ENCODE measurements at places on chromosomes 3 and 15.

GRCh38 chr15:30038667-30039523 is 43.9 kb upstream of the GOLGA8J start:
- no peak for DNase-seq

DNA sequence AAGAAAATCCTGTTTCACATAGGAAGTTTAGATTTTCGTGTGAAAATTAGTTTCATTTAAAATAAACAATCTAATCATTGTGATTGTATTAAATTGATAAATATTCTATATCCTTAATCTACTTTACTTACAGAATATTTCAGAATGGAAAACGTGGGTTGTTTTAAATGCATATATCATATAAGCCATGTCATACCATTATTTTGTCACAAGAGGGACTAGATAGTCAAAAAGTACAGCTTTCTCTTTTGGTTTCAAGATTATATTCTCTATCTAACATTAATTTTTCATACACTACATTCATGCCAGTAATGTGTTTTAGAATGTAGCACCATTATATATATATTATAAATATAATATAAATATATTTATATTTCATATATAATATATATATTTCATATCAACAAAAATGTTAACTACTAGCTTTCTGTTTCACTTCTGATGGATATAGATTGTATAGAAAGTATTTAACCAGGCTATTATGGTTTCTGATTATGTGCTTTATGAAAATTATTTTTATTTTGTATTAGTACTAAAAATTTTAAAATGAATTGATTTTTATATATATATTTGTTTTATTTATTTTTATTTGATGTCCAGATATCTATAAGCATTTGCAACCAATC is 45.3 kb downstream of the OSTN start:
- no peak for DNase-seq

- DNase-seq: no peak
Measured at GRCh38 chr3:16528581-16528993, 15.1 kb upstream of the RFTN1 start.

DNA sequence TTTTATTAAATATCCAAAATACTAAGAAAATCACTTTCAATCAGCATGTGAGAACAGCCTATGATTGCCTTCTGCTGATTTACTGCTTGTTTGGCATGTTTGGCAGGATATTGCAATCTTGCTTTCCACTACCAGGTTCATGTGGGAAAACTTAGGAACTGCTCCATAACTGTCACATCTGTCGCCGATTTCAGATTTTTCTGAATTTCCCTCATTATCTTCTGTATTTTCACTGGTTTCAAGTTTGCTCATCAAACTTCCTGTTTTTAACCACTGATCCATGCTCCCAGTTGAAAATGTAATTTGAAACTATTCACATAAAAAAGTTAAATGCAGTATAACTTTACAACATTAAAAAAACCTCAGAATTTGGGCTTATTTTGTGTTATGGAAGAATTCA is 93.0 kb downstream of the NFKBIZ start:
- no peak for DNase-seq

GRCh38 chr3:23712656-23713559 is 92.8 kb upstream of the UBE2E1 start:
- peak; percentile 71 for DNase-seq
